ENCODE measurements at places on chromosomes 1 and 21.
A peak's percentile ranks its signal among the peaks of the same experiment; 100 is the strongest.

GRCh38 chr1:220696226-220696862, 6.2 kb downstream of the C1orf115 start:
- no peak for DNase-seq

- DNase-seq = no peak
These were observed 60.6 kb upstream of the SEC16B start for GRCh38 chr1:178030467-178030866.

DNA sequence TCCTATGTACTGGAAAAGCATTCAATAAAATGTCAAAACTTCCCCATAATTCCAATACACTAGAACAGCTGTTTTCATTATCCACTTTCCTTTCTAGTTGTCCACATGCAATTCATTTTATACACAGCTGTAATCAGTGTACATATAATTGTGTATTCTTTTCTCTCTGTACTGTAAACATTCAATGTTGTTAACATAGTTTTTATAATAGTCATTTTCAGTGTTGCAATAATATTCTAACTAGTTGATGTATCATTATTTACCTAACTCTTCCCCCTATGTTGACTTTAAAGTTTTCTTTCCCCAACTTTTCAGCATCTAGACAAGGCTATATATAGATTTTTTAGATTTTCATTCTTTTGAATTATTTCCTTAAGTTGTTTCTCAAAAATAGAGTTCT, 44.4 kb downstream of the DIPK1A start:
- DNase-seq = no peak

DNA sequence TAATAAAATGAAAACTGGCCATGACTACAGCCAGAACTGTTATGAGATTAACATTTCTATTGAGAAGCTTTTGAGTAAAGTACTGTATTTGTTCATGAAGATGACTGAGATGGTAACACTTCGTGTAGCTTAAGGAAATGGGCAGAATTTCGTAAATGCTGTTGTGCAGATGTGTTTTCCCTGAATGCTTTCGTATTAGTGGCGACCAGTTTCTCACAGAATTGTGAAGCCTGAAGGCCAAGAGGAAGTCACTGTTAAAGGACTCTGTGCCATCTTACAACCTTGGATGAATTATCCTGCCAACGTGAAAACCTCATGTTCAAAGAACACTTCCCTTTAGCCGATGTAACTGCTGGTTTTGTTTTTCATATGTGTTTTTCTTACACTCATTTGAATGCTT, 164.0 kb downstream of the NEK7 start:
- DNase-seq = no peak

- peak; percentile 9 for DNase-seq
These were observed 59.8 kb downstream of the CRB1 start for GRCh38 chr1:197327776-197328364.

GRCh38 chr1:145985502-145986439, 10.6 kb downstream of the TXNIP start:
- DNase-seq = no peak

DNA sequence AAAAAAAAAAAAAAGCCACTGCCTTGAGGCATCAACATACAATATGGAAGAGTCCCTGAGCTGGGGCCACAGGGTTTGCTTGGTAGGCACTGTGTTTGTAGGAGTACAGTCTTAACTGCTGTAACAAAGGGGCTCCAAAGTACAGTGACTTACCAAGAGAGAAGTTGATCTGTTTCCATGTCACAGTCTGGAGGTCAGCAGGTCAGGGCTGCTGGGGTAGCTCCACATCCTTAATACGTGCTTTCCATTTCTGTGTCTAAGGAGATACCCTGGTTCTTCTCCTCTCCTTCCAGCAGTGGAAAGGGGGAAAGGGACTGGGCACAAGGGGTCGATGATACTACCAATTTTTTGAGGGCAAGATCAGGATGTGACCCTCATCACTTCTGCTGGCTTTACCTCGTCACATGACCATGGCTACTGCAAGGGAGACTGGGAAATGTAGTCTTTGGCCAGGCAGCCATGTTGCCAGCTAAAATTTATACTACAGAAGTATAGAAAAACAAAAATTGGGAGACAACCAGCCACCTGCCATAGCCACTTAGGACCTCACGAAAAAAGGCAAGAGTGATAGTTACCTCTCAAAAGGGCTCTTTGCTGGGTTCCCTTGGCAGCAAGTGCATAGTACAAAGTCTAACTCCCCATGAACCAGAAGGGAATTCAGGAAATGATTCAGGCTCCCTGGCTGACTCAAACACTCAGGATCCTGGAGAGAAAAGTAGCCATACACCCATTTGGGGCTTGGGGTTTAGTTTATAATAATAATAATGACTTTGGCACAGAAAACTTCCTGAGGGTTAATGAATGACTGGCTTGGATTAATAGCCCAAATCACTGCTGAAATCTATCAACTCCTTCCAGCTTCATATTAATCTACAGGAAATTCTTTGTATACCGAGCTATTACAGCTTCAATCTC, 52.7 kb upstream of the ATP5PO start:
- DNase-seq = no peak

- no peak for DNase-seq
These were observed 20.4 kb downstream of the CENPF start for GRCh38 chr1:214623430-214623829.

- DNase-seq = no peak
These were observed 47.8 kb downstream of the UCK2 start for GRCh38 chr1:165875171-165875570.

GRCh38 chr1:16440470-16441281, at the start of gene NECAP2:
Gene NECAP2 (plus strand): TSS chr1:16440724. CDS start chr1:16440762, 38 bp downstream.
- DNase-seq = peak; percentile 46

DNA sequence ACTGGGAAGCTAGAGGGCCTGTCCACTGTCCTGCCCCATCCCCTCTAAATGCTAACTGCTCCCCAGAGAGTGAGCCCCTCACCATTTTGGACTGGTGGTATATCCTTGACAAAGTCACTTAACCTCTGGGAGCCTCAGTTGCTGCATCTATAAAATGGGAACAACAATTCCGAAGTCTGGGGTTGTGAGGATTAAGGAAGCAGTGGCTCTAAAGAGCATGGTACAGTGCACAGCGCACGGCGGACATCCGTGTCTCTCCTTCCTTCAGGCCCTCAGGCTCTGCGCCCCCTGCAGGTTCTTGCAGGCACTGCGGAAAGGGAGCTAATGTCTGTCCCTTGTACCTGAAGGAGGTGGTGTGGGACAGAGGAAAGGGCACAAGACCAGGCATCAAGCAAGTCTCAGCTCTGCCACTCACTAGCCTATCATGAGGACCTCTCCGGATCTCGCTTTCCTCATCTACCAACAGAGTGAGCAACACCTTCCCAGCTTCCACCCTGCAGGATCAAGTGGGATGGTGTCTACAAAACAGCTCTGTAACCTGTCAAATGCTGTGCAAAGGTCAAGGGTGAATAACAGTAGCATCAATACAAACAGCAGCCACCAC, 20.1 kb downstream of the ECE1 start:
- peak; percentile 22 for DNase-seq

GRCh38 chr21:28871388-28872010, 121.2 kb downstream of the LTN1 start:
- DNase-seq = no peak

GRCh38 chr1:111776391-111776790, 20.7 kb downstream of the DDX20 start:
- DNase-seq = no peak

DNA sequence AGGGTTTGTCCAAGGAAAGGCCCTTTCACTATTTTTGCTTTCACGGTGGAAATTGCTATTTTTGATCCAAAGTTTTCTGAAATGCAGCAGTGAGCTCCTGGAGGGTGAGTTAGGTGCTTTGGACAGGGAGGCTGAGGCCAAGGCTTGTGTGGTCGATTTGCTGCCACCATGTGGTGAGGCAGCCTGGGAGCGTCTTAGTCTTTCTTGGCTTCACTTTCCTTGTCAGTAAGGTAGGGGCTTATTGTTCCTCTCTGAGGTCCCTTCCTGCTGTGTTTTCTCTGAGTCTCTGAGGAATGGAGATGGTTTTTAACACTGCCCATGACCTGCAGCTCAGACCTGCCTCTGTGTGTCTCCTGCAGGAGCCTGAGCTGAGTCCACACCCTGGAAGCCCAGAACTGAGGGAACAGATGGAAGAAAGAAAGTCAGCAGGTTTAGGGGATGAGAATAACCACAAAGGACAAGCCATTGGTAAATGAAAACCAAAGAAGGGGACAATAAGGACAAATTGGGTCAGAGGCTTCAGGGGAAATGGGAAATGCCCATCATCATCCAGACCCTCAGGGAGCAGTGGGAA, 20.1 kb upstream of the S100A10 start:
- DNase-seq = no peak

DNA sequence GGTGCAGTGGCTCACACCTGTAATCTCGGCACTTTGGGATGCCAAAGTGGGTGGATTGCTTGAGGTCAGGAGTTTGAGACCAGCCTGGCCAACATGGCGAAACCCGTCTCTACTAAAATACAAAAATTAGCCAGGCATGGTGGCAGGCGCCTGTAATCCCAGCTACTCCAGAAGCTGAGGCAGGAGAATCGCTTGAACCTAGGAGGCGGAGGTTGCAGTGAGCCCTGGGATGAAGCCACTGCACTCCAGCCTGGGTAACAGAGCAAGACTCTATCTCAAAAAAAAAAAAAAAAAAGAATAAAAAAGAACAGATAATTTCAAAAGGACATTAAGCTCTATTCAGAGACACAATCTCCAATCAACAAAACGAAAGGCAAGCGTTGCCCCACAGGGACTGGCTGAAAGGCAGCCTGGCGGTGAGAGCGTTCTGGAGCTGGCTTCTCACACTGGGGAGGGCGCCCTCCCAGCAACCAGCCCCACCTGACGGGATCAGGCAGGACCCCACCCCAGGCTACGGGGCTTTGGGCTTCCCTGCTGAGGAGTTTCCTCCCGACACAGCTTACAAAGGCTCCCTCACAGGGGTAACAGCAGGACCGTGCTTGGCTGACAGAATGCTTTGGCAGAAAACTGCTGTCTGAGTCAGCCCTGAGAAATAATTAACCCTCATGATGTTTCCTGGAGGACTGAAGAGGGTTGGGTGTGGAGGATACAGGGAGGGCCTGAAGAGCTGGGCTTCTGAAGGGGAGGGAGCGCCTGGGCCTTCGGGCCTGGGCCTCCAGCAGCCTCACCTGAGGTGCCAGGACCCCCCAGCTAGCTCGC, 31.1 kb upstream of the SRP9 start:
- peak; percentile 96 for DNase-seq

- DNase-seq = no peak
These were observed 213.4 kb downstream of the USP25 start for GRCh38 chr21:15943009-15943666.

DNA sequence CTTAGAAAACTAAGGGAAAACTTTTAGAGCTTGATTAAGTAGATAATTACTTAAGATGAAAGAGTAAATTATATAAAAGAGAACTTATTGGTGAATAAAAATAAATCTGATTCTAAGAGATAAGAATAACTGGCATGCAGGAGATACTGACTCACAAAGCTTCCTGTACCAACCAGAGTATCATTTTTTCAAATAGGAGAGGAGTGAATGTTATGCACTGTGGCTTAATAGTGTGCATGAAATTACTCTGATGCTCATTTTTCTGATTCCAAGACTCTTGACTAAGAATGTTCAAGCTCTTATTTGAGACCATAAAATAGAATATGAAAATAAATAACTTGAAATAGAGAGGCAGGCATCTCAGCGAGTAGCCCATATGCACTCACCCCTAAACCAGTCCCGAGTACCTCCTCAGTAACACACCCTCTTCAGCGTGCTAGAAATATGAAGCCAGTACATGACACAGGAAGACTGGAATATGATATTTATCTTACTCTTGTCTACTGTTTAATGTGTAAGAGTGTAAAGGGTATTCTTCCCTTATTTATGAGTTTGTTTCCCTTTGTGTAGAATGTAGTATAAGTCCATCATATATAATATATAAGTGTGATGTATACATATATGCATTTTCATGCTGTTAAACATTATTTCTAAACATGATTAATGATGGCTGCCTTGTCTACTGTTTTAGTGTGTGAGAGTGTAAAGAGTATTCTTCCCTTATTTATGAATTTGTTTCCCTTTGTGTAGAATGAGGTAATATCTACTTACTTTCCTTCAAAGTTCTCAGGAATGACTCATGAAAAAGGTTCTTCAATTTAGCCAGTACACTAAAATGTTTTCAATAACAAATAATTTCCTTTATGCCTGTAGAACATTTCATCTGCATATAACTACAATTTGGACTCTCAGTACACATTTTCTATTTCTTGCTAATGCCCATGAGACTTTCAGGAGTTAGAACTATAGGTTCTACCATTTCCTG, 99.2 kb upstream of the PALMD start:
- no peak for DNase-seq

DNA sequence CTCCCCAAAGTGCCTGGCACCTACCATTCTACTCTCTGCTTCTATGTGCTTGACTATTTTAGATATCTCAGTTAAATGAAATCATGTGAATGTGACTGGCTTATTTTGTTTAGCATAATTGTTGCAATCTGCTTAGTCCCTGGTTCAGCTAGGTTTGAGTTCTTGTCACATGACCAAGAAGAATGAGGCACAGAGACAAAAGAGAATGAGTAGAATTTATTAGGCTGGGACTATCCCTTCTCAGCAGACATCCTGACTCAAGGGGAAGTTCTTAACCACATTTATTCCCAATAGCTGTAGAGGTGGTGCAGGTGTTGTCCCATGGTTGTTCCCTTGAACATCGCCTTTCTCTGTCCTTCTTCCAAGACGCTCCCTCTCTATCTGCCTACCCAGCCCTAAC, 1485.7 kb downstream of the KCNT2 start:
- no peak for DNase-seq

DNA sequence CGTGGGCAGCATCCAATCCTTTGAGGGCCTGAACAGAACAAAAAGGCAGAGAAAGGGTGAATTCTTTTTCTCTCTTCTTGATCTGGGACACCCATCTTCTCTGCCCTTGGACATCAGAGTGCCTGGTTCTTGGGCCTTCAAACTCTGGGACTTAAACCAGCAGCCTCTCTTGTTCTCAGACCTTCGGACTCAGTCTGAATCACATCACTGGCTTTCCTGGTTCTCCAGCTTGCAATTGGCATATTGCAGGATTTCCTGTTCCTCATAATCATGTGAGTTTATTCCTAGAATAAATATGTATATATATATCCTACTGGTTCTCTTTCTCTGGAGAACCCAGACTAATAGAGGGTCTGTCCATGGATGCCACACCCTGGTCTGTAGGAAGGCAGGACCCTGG, 16.3 kb upstream of the TENT5C start:
- DNase-seq = no peak

GRCh38 chr1:152034654-152035538, 1.9 kb downstream of the S100A11 start:
- DNase-seq = peak; percentile 27

All from NCI-H1694 (cell line).